Mesenteric fat pad (tissue), 1 donor: ENCODE measurements at places on chromosomes 16 and 17. TPM values are rescaled to one million over a fixed set of nuclear protein-coding genes. Genes with fewer than 3 reads are reported as not detected.

The TEX19 gene
- total RNA-seq: not detected

The PRKCB gene
- total RNA-seq: 11.0 TPM

The KRT27 gene
- not detected for total RNA-seq

The RAMP2 gene
- total RNA-seq: 58.2 TPM

The CD300C gene
- 4.1 TPM for total RNA-seq

DNA sequence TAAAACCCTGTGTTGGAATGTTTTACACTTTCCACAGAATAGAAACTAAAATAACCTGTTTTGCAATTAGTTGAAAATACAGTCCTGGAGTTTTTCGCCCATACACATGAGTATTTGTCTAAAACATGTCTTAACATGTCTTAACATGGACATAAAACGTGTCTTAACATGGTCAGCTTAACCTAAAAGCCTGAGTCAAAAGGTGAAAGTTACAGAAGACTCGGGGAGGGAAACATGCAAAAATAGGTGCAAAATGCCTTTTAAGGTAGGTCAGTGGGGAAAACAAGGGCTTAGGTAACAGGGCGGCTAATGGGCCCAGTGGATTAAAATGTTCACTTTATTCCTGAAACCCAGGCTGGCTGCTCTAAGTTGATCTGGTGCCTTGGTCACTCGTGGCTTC is 56.1 kb upstream of the RBL2 start:
- DNase-seq: no peak

GRCh38 chr16:79528338-79528737 is 72.2 kb downstream of the MAF start:
- no peak for DNase-seq

GRCh38 chr17:28404812-28405570 is 1.0 kb downstream of the SLC46A1 start:
- no peak for DNase-seq

DNA sequence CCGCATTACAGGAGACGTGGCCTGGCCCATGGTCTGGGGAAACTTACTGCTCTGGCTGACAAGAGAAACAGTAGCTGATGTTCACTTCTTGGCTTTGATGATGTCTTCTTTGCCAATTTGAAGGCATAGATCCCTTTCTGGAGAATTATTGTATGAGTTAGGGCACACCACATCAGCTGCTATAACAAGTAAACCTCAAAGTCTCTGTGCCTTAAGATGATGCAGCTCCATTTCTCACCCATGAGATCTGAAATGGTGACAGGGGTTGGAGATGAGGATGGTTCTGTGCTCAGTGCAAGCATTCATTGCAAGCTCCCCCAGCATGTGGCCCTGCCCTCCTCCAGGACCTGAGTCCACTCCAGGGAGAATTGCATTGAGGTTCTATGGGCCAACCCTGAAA is 157.4 kb downstream of the IRX5 start:
- DNase-seq: no peak

DNA sequence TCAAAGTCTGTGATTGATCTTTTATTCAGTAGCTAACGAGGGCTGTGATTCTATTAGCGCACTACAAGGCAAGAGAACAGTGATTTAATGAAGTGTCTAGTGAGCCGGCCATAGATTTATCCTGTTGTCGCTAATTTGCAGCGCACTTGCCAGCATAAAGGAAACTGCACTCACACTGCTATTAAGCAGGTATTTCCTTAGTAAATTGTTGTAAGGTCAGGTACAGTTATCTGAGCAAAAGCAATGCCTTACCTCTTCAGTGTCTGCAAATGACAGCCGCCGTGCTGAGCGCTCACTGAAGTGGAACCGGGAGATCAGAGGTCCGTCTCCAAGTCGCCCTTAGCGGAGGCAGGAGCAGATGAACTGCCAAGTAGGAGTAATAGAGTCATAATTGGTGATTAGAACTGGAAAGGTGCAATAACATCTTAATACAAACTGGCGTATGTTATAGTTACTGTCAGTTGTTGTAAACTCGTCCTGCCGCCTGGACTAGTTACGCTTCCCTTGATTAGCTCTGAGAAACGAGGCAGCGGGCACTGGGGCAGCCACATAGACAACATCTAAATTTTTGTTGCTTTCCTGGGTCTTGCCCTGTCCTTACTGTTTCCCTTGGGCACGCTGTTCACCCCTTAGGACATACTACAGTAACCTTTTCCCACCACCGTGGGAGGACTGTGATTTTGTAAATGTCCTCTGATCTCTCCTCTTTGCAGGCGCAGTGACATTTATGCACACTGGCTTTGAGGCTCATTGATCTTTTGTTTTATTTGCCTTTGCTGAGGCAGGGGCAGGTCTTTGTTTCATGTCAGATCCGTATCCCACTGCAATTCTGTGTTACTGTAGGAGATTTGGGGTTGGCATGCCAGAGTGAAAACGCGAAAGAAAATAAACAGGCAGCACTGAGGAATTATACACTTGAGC is 363.1 kb downstream of the WWOX start:
- DNase-seq: no peak

DNA sequence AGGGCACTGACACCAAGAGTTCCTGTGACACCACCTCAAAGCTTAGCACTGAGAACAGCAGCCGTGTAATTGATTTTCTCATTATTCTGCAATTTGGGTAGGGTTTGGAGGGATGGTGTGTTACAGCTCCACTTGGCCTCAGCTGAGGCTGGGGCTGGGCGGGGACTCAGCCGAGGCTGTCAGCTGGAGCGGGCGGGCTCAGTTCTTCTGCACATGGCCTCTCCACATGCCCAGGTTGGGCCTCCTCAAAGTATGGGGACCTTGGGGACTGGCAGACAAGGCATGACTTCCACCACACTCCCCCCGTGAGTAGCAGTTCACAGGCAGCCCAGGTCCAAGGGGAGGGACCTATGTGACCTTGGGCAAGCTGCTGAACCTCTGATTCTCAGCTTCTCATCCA is 171.5 kb downstream of the IRF8 start:
- DNase-seq: no peak

DNA sequence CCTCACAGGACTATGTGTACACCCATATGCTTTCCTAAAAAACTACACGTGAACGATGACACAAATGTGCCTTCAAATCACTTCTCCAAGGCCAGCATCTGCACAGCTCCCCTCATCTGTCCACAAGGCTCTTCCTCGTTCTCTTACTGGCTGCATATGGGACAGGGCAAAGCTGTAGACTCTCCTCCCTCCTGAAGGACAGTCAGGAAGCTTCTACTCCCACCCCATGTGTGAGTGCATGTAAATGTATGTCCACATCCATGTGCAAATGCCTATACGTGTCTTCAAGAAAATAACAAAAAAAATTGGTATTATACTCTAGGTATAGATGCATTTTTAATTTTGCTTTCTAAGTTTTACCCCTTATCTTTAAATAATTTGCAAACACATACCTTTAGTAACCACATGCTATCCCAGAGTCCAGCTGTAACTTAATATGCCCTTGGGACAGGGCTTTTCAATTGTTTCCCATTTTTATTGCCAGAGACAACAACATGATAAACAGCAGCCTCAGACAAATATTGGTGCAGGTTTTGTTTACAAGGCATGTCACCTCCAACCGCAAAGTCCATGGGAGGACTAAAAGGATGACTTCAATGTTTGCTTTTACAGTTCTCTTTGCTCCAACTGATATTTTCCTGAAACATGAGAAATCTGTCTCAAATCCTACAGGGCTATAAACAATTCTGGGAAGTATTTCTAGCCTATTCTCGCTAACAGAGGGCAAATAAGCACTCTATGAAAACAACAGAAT is 31.6 kb upstream of the FAAP100 start:
- DNase-seq: no peak
